ENCODE measurements at places on chromosomes 6 and 20.
A peak's percentile ranks its signal among the peaks of the same experiment; 100 is the strongest.

DNA sequence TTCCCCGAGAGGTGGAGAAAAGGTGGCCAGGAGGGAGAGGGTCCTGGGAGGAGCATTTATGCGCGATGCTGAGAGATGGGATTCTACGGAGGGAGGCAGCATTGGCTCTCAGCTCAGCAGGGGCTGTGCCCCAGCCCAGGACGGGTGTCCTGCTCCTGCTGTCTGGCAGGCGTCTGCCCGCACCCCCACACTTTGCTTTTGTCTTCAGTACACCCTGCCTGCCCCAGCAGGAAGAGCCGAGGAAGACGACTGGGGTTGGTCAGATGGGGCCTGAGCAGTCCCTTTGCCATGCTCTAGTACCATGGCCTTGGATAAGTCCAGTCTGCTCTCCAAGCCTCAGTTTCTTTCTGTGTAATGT is 68.5 kb downstream of the TCP11 start:
- DNase-seq, result no peak

- peak; percentile 53 for DNase-seq
These were observed 7.9 kb upstream of the ARMC12 start for GRCh38 chr6:35728683-35729678.

GRCh38 chr6:83613378-83613777 is 95.5 kb downstream of the SNAP91 start:
- DNase-seq, result no peak

- DNase-seq, result no peak
These were observed 95.7 kb downstream of the PAX1 start for GRCh38 chr20:21801193-21801592.

- DNase-seq, result peak; percentile 44
These were observed 216.7 kb downstream of the ZDHHC14 start for GRCh38 chr6:157597461-157598312.

DNA sequence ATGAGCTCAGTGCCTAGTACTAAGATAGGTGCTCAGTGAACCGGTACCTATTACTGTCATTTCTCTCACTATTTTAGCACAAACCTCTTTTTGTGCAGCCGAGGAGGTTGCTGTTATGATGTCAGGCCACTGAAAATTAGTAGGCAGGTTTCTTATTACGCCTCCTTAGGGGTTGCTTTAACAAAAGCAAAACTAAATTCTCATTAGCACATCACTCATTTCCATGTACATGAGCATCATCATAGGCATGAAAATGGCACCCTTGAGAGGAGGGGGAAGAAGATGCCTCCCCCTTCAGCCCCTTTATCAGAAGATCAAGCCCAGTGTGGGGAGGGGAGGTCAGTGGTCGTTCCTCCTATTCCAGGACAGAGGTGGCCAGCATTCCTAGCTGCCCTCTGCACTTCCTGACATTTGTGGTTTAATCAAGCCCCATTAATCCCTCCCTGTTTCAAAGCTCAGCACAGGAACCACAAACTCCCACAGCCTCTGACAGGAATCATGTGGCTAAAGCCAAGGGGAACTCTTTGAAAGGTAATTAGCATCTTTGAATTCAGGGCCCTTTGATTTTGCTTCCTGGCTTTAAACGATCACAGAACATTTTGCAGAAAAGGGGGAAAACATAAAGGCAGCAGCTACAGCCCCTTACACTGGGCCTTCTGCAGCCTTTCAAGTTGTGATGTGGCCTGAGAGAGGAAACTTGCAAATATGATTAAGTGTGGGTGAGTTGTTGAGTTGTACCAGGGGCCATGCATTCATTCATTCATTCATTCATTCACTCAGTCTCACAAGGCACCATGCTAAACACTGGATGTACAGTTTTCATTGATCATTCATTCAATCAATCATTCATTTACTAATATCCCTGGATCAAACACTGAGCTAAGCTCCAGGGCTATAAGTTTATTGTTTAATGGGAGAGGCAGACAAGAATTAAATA is 31.9 kb upstream of the PSMF1 start:
- no peak for DNase-seq

DNA sequence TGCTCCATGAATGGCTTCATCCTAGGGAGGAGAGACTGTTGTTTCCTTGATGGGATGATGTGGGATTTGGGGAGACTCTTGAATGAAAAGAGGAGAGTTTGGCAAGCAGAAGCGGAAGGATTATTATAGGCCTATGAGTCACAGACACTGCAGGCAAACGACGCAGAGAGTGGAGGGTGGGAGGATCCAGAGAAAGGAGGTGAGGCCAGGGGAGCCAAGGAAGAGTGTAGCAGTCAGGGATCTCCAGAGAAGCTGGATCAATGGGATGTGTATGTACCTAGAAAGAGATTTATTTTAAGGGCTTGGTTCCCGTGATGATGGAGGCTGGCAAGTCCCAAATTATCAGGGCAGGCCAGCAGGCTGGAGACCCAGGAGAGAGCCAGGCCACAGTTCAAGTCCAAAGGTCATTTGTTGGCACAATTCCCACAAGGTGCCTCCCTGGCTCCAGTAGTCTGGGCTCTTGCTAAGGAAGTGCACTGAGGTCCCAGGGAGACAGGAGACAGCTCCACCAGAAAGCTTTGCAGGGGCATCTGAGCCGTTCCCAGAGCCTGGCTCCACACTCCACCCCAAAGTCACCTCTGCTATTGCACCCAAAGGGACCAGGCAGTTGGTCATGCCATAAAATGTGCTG is 76.0 kb downstream of the ADTRP start:
- no peak for DNase-seq

GRCh38 chr20:61912665-61913422 is 152.8 kb downstream of the TAF4 start:
- no peak for DNase-seq

- no peak for DNase-seq
These were observed 56.7 kb upstream of the TNFRSF21 start for GRCh38 chr6:47366335-47366890.
